ENCODE measurements at places on chromosomes 2 and 18. TPM values are rescaled to one million over a fixed set of nuclear protein-coding genes. Genes with fewer than 3 reads are reported as not detected.

DNA sequence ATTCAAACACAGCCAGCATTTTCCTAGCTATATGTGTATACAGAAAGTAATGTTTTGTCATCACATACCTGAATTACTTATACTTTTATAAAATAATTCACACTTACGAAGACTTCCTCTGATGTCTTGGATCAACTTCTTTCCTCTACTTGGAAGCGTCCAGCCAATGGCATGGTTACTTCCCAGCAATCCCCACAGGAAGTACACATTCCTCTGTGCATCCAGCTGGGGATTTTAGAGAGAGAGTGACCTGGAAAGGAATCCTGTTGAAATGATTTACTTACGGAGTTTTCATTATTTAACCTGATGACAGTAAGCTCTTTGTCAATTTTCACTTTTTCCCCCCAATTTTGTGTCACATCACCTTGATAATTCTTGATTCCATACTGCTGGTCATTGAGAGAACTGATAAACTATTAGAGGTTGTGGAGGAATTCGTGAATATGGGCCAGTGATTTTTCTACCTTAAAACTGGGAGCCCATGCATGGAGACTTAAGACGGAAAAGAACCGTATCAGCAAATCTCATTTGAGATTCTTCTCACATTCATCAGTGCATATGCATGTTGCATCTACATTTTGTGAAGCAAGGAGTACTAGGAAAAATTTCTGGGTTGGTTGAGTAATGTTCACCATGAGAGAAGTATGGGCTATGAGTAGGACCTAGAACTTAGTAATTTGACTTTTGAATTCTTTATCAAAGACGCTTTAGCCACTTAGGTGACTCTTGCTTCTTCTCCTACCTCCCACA, 9.0 kb upstream of the IL18R1 start:
- no peak overlapping the region for H3K4me3 ChIP-seq
- peaks cover 12% of the 10 kb centered on the region for H3K27me3 ChIP-seq
- no peak overlapping the region for H3K27ac ChIP-seq
- no peaks in the 10 kb centered on the region for H3K4me1 ChIP-seq

GRCh38 chr2:162293122-162293786, 25.2 kb downstream of the IFIH1 start:
- H3K36me3 ChIP-seq: no peaks in the 10 kb centered on the region
- H3K27ac ChIP-seq: no peak overlapping the region
- H3K4me1 ChIP-seq: peaks cover 4% of the 10 kb centered on the region
- no peak for DNase-seq
- H3K4me3 ChIP-seq: no peak overlapping the region
- no peaks in the 10 kb centered on the region for H3K27me3 ChIP-seq

GRCh38 chr18:63207143-63207790, 112.3 kb downstream of the BCL2 start:
- H3K4me1 ChIP-seq: no peaks in the 10 kb centered on the region
- DNase-seq: no peak
- no peaks in the 10 kb centered on the region for H3K36me3 ChIP-seq

DNA sequence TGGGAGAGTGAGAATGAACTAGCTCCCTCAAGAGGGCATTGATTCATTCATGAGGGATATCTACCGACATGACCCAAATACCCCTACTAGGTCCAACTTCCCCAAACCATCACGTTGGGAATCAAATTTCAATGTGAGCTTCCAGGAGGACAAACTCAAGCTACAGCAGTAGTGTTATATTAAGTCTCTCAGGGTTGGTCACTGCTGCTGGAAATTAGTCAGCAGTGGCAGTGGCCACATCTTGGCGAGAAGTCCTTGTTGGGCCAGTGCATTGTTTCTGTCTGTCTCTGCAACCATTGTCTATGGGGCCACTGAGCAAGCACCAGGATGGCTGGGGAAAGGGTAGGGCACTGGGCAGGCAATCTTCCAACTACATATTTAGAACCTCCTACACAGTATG, 47.5 kb downstream of the THUMPD2 start:
- H3K4me3 ChIP-seq: no peak overlapping the region
- no peaks in the 10 kb centered on the region for H3K4me1 ChIP-seq
- no peak overlapping the region for H3K27ac ChIP-seq
- no peaks in the 10 kb centered on the region for H3K27me3 ChIP-seq
- no peak for DNase-seq

The AFTPH gene
- 39.9 TPM for polyA plus RNA-seq

GRCh38 chr2:101253703-101254450, 1.2 kb downstream of the CNOT11 start:
- no peak for DNase-seq
- peak overlapping the region; percentile 94 for H3K4me3 ChIP-seq
- H3K36me3 ChIP-seq: peaks cover 11% of the 10 kb centered on the region

DNA sequence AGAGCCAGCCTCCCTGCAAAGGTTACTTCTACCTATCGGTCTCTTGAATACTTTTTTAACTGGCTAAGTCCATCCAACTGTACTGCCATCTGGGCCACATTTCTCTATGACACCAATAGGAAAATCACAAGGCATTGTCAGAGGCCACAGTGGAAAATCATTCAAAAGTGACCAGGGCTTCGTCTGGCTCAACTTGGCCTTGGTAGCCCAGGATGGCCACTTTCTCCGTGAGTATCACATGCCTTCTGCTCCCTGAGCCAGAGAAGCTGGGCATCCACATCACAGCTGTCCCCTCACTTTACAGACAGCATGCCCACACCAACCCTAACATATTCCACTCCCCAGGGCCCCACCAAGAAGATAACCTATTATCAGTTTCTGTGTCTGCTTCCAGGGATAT, 5.8 kb downstream of the CIB4 start:
- H3K4me3 ChIP-seq: no peak overlapping the region
- H3K4me1 ChIP-seq: peaks cover 4% of the 10 kb centered on the region
- H3K36me3 ChIP-seq: no peaks in the 10 kb centered on the region
- DNase-seq: no peak
- no peak overlapping the region for H3K27ac ChIP-seq

DNA sequence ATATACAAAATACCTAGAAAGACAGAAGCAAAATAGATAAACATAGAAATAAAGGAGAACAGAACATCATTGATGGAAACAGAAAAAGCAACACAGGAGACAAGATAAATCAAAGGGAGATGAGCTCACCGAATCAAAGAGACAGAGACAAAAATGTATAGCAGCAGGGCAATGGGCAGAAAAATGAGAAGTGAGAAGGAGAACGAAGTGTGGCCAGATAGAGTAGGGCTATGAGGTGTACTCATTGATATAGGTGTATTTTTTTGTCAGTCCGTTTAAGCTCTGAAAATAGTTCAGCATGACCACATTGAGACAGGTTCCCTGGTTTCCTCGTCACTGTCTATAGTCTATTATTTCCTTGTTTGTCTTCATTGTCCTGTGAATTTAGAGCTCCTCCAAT, 55.1 kb downstream of the SP100 start:
- no peaks in the 10 kb centered on the region for H3K4me1 ChIP-seq
- no peak overlapping the region for H3K4me3 ChIP-seq
- no peak for DNase-seq
- H3K36me3 ChIP-seq: peaks cover 39% of the 10 kb centered on the region
- H3K27ac ChIP-seq: no peak overlapping the region
- no peaks in the 10 kb centered on the region for H3K27me3 ChIP-seq

The RNASEH1 gene
- polyA plus RNA-seq: 15.2 TPM

The COLEC12 gene
- 19.1 TPM for polyA plus RNA-seq

The KCNK3 gene
- 3.3 TPM for polyA plus RNA-seq

- H3K4me1 ChIP-seq: peaks cover 8% of the 10 kb centered on the region
- no peaks in the 10 kb centered on the region for H3K27me3 ChIP-seq
- DNase-seq: no peak
- H3K4me3 ChIP-seq: no peak overlapping the region
- no peaks in the 10 kb centered on the region for H3K36me3 ChIP-seq
These were observed 169.7 kb upstream of the NOSTRIN start for GRCh38 chr2:168632709-168633121.

DNA sequence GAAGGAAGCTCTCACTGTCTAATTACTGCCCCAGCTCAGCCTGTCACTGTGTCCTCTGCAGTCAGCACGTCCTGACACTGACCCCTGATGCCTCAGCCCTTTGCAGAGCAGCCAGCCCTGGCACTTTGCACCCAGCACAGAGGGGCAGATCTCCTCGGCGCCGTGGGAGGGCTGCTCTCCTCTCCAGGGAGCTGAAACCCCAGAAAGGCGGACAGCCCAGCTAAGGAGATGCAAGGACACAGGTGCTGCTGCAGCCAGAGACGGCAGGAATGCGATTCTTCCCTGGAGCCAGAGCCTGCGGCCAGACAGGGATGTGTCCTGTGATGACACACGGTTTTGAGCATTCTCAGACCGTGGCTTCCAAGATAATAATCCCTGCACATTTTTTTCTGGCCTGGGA, 34.5 kb upstream of the SIX3 start:
- peaks cover 19% of the 10 kb centered on the region for H3K27me3 ChIP-seq
- no peak overlapping the region for H3K27ac ChIP-seq
- no peaks in the 10 kb centered on the region for H3K36me3 ChIP-seq
- no peak for DNase-seq
- H3K4me3 ChIP-seq: no peak overlapping the region
- no peaks in the 10 kb centered on the region for H3K4me1 ChIP-seq

The RNU2-63P gene
- not detected for polyA plus RNA-seq

The SERPINB11 gene
- polyA plus RNA-seq: not detected

- no peaks in the 10 kb centered on the region for H3K4me1 ChIP-seq
- peak; percentile 47 for DNase-seq
- peak within 1 kb of the TSS; percentile 48 for H3K27ac ChIP-seq
- no peaks in the 10 kb centered on the region for H3K36me3 ChIP-seq
These were observed at the start of gene CAVIN2 for GRCh38 chr2:191846515-191847476. TSS of gene CAVIN2 (minus strand) at chr2:191847088. CDS start at chr2:191846925, 163 bp downstream.

The RAB6D gene
- polyA plus RNA-seq: 0.46 TPM

GRCh38 chr2:28463893-28464292, 32.0 kb upstream of the PLB1 start:
- H3K36me3 ChIP-seq: no peaks in the 10 kb centered on the region
- H3K27me3 ChIP-seq: no peaks in the 10 kb centered on the region
- DNase-seq: no peak
- H3K27ac ChIP-seq: no peak overlapping the region
- peaks cover 4% of the 10 kb centered on the region for H3K4me1 ChIP-seq

DNA sequence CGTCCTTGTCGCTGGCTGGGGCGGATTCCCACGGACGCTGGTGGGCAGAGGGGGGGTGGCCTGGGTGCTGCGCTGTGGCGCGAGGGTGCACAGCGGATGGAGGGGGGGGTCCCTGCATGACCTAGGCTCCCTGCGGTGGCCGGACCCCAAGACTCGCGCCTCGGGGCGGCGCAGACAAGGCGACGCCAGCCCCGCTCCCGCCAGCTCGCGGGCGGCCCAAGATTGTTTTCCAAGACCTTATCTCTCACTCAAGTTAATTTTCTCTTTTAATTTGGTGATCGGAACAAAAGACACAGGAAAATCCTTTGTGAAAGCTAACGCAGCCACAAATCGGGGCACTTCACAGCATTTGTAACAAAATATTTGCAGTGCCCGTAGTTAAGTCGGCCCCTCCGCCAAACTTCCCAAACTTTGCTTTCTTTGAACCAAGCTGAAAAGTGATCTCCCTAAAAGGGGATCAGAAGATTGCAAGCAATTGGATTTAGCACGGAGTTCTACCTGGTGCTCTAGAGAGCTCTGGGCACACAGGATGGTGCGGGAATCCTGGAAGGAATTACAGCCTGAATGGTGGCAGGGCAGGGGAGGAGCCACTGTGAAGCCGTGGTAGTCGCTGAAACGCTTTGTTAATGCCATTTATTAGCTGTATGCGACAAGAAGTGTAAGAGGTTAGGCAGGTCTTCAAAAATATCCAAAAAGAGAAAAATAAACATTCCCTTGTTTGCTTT, 4.8 kb upstream of the ID2 start:
- no peaks in the 10 kb centered on the region for H3K36me3 ChIP-seq
- peak overlapping the region; percentile 95 for H3K27ac ChIP-seq
- DNase-seq: peak; percentile 17
- H3K27me3 ChIP-seq: no peaks in the 10 kb centered on the region
- H3K4me3 ChIP-seq: peak overlapping the region; percentile 58
- H3K4me1 ChIP-seq: peaks cover 11% of the 10 kb centered on the region

GRCh38 chr2:217858519-217859491, 144.0 kb downstream of the TNS1 start:
- H3K27ac ChIP-seq: peak overlapping the region; percentile 36
- peak overlapping the region; percentile 21 for H3K4me3 ChIP-seq
- H3K27me3 ChIP-seq: no peaks in the 10 kb centered on the region
- peaks cover 19% of the 10 kb centered on the region for H3K4me1 ChIP-seq
- H3K36me3 ChIP-seq: peaks cover 6% of the 10 kb centered on the region

The CYP1B1 gene
- polyA plus RNA-seq: 3.0 TPM

The WDR54 gene
- 13.4 TPM for polyA plus RNA-seq

The DTYMK gene
- 25.5 TPM for polyA plus RNA-seq

GRCh38 chr2:239167011-239167673, 233.7 kb downstream of the HDAC4 start:
- no peaks in the 10 kb centered on the region for H3K4me1 ChIP-seq
- no peaks in the 10 kb centered on the region for H3K27me3 ChIP-seq
- H3K36me3 ChIP-seq: peaks cover 10% of the 10 kb centered on the region
- no peak overlapping the region for H3K27ac ChIP-seq
- DNase-seq: no peak

The ATP8B1 gene
- polyA plus RNA-seq: 68.2 TPM

The MRPL53 gene
- polyA plus RNA-seq: 45.3 TPM

DNA sequence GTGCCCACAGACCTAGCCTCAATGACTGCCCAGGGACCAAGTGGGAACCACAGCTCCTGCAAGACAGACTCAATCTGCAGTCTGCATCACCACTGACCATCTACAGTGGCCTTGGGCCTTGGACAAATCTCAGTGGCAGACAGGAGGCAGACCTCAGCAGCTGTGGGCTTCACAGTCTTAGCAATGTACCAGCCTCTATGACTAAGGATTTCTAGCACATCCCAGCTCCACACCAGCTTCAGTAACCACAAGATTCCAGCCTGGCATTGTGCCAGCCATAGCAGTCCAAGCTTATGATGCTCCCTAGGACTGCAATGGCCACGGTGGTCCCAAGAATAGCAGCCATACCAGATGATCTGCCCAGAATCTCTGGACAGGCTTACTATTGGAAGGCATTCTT, 19.6 kb upstream of the WDR75 start:
- H3K27ac ChIP-seq: no peak overlapping the region
- H3K4me3 ChIP-seq: no peak overlapping the region
- no peaks in the 10 kb centered on the region for H3K36me3 ChIP-seq
- DNase-seq: no peak
- no peaks in the 10 kb centered on the region for H3K4me1 ChIP-seq

The AGPS gene
- polyA plus RNA-seq: 24.2 TPM

GRCh38 chr2:38898256-38898655, 8.6 kb downstream of the ARHGEF33 start:
- H3K27me3 ChIP-seq: no peaks in the 10 kb centered on the region
- no peaks in the 10 kb centered on the region for H3K4me1 ChIP-seq
- H3K4me3 ChIP-seq: no peak overlapping the region
- no peak for DNase-seq
- H3K27ac ChIP-seq: no peak overlapping the region

The SLC40A1 gene
- polyA plus RNA-seq: 304 TPM

GRCh38 chr18:8705238-8705960, at the start of gene MTCL1:
TSS of gene MTCL1 (plus strand) at chr18:8705556. CDS start at chr18:8705661, 105 bp downstream.
- H3K27me3 ChIP-seq: peaks cover 29% of the 10 kb centered on the region
- peak within 1 kb of the TSS; percentile 81 for H3K4me3 ChIP-seq
- H3K4me1 ChIP-seq: peaks cover 23% of the 10 kb centered on the region
- H3K27ac ChIP-seq: peak within 1 kb of the TSS; percentile 69
- H3K36me3 ChIP-seq: no peaks in the 10 kb centered on the region

GRCh38 chr18:35854095-35854494, 118.4 kb upstream of the RMP24 start:
- H3K4me1 ChIP-seq: no peaks in the 10 kb centered on the region
- no peak overlapping the region for H3K27ac ChIP-seq
- no peaks in the 10 kb centered on the region for H3K27me3 ChIP-seq

GRCh38 chr2:235005603-235006259, 53.9 kb downstream of the SH3BP4 start:
- H3K4me3 ChIP-seq: no peak overlapping the region
- no peak for DNase-seq
- H3K36me3 ChIP-seq: no peaks in the 10 kb centered on the region
- H3K27ac ChIP-seq: peak overlapping the region; percentile 45
